ENCODE measurements at places on chromosomes 6 and 20.

- peak; percentile 28 for DNase-seq
Observed at GRCh38 chr6:37354526-37355384, 972 bp downstream of the RNF8 start.

GRCh38 chr20:46665602-46666001 is 14.3 kb upstream of the SLC13A3 start:
- DNase-seq, result no peak

DNA sequence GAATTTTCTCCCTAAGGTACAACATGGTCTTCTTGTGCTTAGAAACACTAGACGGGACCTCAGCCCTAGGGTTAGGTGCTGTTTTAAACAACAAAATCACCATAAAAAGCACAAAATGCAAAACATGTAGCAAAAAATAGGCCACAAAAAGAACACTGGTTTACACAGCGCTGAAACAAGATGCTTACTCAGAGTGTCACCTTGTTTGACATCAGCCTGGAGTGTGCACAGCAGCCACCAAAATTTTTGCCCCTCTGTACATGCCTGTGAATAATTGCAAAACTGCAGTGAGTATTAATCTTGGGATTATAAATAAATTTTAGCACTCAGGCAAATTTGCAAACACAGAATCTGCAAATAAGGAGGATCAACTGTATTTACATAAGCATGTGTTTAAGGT is 110.1 kb downstream of the PLG start:
- no peak for DNase-seq

DNA sequence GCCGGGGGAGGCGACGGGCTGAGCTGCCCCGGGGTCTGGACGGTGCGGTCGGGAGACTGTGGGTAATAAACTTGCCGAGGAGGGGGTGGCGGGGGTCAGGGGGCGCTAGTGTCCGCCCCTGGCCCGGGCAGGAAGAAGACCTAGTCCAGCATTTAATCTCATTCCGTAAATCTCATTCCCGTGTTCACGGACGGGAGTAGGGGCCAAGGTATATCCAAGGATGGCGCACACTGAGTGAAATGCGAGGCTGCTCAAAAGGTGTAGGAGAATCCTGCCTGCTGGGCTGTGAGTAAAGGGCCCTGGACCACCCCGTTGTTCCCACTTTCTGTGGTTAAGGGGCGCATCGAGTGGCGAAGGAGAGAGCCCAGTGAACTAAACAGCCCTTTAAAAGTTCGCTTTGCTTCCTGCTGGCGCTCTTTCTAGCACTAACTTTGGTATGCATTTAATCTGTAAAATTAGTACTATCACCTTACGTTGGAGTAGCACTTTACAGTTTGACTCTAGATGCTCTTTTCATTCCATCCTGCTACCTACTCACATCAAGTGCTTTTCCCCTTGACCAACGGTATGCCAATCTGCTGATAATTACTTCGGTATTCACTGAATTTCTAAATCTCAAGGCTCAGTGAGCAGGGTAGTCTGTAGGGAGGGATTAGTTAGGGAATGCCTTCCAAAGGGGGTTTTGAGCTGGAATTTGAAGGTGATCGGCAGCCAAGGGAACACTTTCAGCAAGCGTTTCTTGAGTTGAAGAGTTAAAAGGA is 730 bp downstream of the PARD6B start:
- DNase-seq, result peak; percentile 45

- DNase-seq, result no peak
Observed at GRCh38 chr20:46959081-46959692, 64.5 kb downstream of the EYA2 start.

GRCh38 chr6:169186496-169187169 is 67.0 kb downstream of the THBS2 start:
- DNase-seq, result no peak

- peak; percentile 22 for DNase-seq
Observed at GRCh38 chr6:147806697-147807096, 298.2 kb downstream of the SAMD5 start.

Data from NAMALWA (cell line).